ENCODE measurements at places on chromosomes 13 and 19. TPM values are rescaled to one million over a fixed set of nuclear protein-coding genes. Genes with fewer than 3 reads are reported as not detected.

TNNT1 gene
- total RNA-seq, result 9.4 TPM

GRCh38 chr13:31043957-31044356, 111.5 kb downstream of the TEX26 start:
- peak; percentile 6 for ATAC-seq

PDE4C gene
- 0.16 TPM for total RNA-seq

AMER2 gene
- not detected for total RNA-seq

TNFRSF19 gene
- 13.1 TPM for total RNA-seq

PSG2 gene
- total RNA-seq, result not detected

DNA sequence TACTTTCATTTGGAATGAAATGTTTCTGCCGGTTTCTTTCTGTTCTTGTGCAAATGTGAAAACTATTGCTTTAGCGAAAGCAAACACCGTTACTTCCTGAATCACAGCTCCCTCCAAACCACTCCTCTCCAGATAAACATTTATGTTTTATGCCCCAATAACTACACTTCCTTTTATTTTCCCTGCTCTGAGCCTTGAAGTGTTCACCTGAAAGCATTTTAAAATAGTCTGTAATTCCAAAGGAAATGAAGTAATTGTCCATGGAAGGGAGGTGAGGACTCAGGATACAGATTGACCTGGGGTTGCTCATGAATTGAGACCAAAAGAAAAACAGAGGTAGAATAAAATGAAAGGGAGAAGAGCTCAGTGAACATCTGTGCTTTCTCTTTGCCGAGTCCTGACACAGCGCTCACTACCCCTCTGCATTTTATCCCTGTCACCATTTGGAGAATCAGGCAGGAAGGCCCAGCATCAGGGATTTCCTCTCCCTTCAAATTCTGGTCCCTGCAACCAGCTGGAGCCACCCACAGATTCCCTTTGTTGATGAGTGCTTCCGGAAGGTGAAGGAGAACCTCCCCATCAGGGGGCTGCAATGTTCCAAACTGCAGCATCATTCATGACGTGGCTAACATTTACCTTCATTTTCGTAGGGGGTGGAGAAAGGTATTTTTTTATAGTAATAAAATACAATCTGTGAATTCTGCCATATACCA, 171.9 kb downstream of the ITGBL1 start:
- ATAC-seq, result no peak

DNA sequence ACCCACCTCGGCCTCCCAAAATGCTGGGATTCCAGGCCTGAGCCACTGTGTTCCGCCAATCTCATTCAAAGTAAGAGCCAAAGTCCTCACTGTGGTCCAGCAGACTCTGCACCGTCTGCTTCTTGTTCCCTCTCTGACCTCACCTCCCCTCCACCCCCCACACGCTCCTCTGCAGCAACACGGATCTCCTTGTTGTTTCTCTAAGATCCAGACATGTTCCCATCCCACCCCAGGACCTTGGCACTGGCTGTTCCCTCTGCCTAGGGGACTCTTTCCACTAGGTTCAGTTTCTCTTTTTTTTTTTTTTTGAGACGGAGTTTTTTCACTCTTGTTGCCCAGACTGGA, 38.4 kb downstream of the LTBP4 start:
- no peak for ATAC-seq

CD37 gene
- total RNA-seq, result 3.5 TPM

DNA sequence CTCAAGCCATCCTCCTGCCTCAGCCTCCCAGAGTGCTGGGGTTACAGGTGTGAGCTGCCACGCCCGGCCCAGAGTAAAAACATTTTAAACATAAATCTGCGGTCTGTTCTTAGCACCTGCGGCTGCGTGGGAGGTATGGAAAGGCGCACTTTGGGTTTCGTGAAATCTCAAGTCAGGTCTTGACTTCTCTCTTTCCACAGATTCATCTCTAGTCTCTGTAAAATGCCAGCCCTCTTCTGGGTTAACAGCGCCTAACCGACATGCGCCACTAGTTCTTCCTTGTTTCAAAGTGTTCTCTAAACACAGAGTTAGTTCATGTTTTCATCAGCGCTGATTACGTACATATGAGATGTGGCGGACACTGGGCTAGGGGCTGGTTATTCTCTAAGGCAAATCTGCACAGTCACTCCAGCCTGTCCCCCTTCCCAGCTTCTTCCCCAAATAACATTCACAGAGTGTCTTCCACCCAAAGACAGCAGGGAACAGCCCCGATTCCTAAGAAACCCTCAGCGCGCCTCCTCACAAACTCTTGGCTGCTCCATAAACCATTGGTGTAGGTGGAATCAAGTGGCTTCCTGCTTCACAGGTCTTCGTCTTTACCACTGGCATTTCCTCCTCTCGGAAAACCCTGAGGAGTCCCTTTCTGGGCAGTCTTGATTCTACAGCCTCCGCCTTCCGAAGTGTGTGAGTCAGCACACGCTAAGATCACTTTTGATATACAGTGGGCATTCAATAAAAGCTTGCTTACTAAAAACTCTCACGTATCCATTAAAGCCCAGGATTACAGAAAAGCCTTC, 1.4 kb downstream of the PARP4 start:
- peak; percentile 79 for ATAC-seq

ZNF416 gene
- total RNA-seq, result 6.4 TPM

Data from esophagus mucosa (tissue), 1 donor.